Stimulated activated CD4-positive, alpha-beta T cell treated with anti-CD3 and anti-CD28 coated beads, Interleukin-4, amount 100 ng/mL, for 24 hours (primary cell): ENCODE measurements at places on chromosomes 4 and X.

GRCh38 chr4:133156096-133156495, 7.0 kb downstream of the PCDH10 start:
- no peak for DNase-seq

- DNase-seq: no peak
Observed at GRCh38 chr4:145735347-145735675, 55.4 kb downstream of the C4orf51 start.

DNA sequence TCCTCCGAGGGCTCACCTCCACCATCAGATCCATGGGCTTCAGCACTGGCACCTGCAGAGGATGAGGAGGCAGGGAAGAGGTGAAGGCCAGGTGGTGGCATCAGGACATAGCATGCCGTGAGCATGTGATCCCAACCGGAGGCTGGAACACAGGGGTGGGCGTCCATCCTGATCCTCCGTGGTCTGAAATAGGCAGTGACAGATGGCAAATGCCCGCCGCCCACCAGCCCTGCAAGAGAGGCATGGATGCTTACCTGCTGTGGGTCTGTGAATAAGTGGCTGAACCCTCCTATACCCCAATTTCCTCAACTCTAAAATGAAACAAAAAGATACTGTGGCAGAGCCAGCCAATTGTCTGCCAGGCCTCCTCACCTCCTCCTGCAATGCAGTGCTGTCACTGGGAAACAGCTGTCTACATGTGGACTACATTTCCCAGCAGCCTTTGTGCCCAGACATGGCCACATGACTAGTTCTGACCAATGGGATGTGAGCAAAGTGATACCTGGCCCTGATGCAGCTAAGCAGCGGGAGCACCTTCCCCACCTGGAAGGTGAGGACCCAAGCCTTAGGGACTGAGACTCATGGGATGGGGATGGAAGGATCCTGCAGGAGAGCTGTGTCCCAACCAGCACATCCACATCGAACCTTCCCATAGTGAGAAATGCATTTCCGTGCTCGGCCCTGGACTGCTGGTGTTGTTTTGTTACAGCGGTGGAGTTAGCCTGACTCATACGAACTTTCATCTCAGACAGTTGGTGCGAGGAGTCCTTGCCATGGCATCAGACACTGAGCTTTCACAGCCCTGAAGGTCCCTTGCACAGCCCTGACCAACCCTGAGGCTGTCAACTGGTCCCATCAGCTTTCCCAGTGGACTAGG, 99.5 kb downstream of the PPP2R2C start:
- no peak for DNase-seq

DNA sequence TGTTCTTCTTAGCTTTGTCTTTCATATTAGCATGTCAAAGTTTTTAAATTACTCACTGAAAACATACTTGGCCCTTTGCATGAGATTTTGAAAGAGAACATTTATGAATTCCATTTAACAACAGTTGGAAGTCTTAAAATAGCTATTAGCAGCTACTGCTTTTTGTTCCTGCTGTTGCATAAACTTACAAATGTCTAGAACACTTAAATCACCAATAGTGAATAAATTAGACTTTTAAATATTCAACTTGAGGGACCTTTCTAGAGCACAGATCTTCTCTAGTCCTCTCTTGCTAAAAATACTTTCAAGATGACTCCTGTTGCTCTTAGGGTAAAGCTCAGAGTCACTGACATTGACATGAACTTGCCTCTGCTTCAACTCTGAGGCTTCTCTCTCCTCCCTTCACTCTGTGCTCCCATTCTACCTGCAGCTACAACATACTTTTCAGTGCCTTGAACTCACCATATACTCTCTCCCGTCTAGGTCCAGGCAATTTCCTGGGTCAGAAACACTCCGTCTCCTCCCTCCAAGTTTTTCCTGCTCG, 15.8 kb upstream of the TXK start:
- DNase-seq: no peak

GRCh38 chr4:107654694-107655093, 65.3 kb downstream of the PAPSS1 start:
- no peak for DNase-seq

DNA sequence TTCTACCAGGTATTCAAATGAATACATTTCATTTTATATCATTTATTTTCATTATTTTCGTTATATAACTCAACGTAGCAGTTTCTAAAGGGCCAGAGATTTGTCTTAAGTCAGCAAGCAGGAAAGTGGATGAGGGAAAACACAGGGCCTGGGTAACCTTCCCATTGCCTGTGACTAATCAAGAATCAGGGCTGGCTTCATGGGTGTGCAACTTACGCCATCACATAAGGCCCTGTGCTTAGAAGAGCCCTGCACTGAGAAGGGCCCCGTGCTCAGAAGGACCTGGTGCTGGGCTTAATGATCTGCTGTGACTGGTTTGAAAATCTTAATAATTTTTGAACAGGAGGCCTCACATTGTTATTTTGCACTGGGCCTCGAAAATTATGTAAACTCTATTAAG, 65.4 kb upstream of the FAM9C start:
- DNase-seq: no peak

GRCh38 chr4:152259866-152260265, 276.0 kb downstream of the FBXW7 start:
- no peak for DNase-seq

DNA sequence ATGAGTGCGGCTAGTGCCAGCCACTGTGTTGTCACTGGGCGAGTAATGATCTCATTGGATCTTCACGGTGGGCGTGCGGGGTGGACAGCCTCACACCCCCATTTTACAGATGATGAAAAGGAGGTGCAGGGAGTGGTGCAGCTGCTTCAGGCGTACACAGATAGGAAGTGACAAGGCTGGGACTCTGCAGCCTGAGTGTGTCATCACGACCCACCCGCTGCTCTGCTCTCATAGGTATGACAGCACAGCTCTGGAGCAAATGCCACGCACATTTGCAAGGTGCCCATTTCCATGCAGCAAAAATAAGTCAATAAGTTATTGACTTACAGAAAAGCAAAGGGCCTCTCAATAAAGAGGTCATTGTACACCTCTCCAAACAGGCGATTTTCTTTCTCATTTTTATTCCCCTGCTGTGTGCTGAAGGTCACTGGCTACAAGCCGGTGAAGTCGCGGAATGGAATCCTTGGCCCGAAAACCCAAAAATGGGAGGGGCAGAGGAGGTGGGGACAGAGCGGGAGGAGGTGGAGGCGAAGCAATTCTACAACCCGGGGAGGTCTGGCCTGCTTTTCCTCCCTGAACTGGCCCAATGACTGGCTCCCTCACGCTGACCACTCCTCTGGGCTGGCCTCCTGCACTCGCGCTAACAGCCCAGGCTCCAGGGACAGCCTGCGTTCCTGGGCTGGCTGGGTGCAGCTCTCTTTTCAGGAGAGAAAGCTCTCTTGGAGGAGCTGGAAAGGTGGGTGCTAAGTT, at the start of gene SOD3:
SOD3 (plus strand) TSS at position 658 of the 750 bp plus-strand sequence. CDS start 3,949 bp downstream, outside the sequence.
- no peak for DNase-seq

DNA sequence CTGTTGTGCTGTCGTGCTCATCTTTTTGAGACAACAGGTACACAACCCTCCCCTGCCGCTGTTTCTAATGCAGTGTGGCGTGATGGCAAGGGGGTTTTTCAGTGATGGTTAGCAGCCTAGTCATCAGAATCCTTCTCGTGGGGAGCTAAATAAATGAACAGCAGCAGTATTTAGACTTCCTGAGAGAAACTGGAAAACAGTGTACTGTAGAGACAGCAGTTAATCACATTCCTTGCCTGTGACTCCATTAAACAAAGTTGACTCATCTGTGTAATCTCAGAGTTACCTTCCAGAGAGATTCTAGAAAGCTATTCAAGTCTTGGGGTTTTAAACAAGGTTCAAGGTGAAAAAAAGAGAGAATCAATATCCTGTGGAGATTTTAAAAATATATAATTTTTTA, 1753.2 kb upstream of the PCDH7 start:
- no peak for DNase-seq

DNA sequence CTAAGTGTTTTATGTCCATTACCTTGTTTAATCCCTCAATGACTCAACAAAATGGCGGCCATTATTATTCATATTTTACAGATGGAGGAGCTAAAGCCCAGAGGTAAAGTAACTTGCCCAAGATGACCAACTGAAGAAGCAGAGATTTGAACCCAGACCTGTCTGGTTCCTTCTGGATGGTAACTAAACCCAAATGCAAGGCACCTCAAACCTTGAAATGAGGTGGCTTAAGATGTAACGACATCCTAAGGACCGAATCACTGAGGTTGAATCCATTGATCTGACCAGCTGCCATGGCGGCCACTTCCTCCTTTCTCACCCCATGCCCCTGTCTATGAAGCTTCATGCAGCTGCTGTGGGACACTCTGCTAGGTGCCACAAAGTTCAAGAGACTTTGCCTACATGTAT, 932 bp downstream of the TLR10 start:
- no peak for DNase-seq

GRCh38 chrX:100417681-100418080, 7.6 kb upstream of the PCDH19 start:
- no peak for DNase-seq

GRCh38 chr4:185232370-185232769, 23.0 kb downstream of the SNX25 start:
- DNase-seq: no peak

- peak; percentile 50 for DNase-seq
Observed at GRCh38 chrX:15242899-15243555, 26.9 kb downstream of the ASB9 start.

DNA sequence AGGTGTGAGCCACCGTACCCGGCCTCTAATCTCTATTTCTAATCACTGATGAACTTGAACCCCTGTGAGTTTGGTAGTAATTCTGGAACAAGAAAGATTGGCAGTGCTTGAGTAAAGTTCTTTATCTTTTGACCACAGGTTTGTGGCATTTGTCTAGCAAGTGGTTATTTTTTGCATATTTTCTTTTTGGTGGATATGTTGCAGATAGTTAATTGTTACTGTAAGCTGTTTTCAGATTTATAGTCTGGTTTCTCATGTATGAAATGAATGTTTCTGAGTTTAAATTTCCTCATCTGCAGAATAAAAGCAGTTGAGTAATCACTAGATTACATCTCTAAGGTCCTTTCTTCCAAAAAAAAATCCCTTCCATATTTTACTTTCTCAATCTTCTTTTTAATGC, 105.2 kb downstream of the GASK1B start:
- no peak for DNase-seq

GRCh38 chr4:2295900-2296442, 34.1 kb upstream of the MXD4 start:
- no peak for DNase-seq

GRCh38 chrX:15686818-15687685, 22.4 kb upstream of the CLTRN start:
- DNase-seq: peak; percentile 59

GRCh38 chrX:85998954-85999353, 48.4 kb downstream of the CHM start:
- no peak for DNase-seq

DNA sequence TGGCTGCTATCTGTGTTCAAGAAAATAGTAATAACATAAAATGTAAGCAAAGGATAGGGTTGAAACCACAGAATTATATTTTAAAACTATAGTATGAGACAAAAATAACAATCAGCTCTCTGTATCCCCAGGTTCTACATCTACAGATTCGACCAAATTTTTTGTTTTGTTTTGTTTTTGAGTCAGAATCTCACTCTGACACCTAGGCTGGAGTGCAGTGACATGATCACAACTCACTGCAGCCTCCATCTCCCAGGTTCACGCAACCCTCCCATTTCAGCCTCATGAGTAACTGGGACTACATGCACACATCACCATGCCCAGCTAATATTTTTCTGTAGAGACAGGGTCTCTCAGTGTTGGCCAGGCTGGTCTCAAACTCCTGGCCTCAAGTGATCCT, 113.2 kb downstream of the MAB21L2 start:
- DNase-seq: no peak

DNA sequence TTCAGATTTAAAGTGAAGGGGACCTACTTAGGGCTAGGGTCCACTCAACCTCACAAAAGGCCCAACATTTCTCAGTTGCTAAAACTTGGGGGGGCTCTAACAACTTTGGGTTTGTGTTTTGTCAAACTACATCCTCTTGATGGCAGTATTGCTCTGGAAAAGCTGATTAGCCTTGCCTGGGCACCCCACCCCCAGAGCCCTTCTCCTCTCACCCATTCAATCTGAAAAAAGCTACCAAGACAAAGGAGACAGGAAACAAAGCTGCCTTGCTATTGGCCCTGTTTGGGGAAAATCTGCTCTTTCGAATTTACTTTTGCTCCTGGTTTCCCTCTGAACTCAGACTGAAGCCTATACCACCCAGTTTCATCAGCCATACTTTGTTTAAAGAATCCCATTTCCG, 195.2 kb upstream of the STK26 start:
- DNase-seq: peak; percentile 43

GRCh38 chrX:115616943-115617563, 56.1 kb downstream of the PLS3 start:
- no peak for DNase-seq

DNA sequence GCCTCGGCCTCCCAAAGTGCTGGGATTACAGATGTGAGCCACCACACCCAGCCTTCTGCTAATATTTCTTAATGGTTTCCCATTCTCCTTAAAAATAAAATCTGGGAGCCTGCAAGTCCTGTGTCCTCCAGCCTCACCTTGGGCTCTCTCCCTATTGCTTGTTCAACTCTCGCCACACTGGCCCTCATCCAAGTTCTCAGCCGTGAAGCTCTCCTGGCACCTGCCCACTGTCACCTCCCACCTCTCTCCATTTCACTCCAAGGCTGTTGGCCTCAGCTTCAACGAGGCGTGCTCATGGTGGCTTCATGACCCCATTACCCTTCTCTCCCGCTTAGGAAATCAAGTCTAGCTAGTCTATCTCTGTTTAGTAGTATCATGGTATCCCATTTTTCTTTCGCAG, 9.5 kb upstream of the ETNPPL start:
- DNase-seq: no peak

DNA sequence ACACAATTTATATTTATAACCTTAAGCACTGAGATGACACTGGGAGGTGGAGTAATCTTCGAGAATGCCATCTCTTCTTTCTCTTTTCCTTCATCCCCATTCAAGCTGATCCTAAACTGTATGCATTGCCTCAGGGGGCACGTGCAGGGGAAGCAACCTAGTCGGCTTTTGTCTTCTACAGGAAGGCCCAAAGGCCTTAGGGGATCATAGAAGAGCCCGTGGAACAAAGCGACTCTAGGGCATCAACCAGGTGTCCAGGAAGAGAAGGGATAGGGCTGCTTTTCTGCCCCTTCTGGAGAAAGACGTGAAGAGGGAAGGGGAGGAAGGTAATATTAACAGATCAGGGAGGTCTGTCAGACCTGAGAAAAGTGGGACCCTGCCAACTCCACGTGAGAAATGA, 6.9 kb upstream of the TLR8 start:
- DNase-seq: no peak
